ENCODE measurements at places on chromosomes 1 and 21. TPM values are rescaled to one million over a fixed set of nuclear protein-coding genes. Genes with fewer than 3 reads are reported as not detected.

Gene OVAAL
- 1.8 TPM for total RNA-seq

Gene ITLN1
- 2.0 TPM for total RNA-seq

Gene LRRC53
- total RNA-seq: not detected

Gene S100A8
- 12.8 TPM for total RNA-seq

Gene CLDN8
- not detected for total RNA-seq

- DNase-seq: no peak
Measured at GRCh38 chr1:34532113-34532512, 222.7 kb upstream of the GJB5 start.

GRCh38 chr1:152109998-152110294 lies 5.3 kb downstream of the TCHH start:
- no peak for DNase-seq

DNA sequence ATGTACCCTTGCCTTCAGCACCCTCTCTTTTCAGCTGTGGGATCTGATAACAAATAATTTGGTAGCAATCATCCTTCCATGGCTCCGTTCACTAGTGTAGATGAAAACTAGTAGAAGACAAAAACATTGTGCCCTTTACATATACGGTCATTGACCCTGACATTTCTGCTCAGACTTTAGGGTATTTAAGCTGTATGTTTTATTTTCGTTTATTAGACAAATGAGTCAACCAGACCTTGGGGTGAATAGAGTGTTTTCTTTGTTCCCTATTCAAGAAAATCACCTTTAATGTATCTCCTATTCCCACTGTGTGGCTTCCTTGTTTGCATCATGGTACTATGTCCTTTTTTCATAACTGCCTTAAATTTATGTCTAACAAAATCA lies 187.3 kb downstream of the VAV3 start:
- DNase-seq: no peak

- peak; percentile 40 for DNase-seq
Measured at GRCh38 chr1:10941891-10942541, 70.4 kb upstream of the TARDBP start.

DNA sequence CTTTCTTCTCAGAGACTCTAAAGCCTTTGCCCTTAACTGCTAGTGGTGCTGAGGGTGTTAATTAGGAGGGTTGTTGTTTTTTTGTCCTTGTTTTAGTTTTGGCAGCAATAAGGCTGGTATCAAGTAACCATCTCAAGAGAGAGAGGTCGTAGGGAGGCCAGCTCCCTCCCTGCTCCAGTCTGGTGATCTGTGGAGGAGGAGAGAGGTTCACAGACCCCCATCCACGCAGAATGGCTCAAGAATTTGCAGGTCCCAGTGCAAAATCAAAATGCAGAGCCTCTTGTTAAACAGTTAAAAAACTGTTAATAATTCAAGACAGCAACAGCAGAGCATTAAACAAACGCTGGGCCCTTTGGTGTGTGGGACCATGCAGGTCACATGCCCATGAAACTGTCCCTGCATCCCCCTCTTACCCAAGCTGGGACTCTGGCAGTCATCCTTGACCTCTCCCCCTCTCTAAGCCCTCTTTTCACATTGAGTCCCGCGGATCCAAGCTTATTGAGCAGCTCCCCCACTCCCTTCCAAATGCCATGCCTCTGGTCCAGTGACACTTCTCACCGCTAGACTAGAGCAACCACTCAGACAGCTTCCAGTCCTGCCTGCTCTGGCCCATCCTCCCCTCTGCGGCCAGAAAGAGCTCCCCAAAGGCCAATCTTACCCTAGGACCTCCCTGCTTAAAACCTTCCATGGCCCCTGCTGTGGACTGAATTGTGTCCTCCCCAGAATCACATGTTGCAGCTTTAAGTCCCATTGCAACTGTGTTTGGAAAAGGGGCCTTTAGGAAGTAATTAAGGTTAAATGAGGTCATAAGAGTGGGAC lies 47.7 kb upstream of the RPL11 start:
- DNase-seq: no peak

DNA sequence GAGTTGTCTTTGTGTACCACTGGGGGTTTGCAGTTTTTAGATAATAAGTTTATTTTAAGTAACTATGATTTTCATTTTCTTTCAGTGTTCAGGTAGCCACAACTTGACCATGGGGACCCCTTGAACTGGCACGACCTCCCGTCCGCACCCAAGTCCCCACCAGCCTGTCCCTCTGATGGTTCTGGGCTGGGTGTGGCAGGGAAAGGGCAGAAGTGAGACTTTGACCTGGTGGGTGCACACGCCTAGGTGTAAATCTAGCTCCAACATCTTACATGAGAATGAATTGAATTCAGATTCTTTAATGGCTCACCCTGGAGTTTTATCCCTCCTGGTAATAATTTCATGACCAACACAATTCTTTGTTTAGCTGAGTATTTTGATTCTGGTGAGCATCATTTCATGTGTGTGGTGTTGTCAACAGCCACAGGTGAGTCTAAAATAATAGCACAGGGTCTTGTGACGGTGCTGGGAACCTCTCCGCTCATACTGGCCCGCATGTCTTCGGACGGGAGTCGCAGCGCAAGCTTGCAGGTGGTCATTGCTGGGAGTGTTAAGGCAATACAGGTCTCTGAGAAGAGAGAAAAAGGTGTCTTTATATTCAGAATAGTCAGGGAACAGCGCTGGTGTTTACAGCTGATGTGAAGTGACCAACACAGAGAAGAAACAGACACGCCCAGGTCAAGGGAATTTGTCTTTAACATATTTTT lies 50.8 kb upstream of the POFUT2 start:
- no peak for DNase-seq

DNA sequence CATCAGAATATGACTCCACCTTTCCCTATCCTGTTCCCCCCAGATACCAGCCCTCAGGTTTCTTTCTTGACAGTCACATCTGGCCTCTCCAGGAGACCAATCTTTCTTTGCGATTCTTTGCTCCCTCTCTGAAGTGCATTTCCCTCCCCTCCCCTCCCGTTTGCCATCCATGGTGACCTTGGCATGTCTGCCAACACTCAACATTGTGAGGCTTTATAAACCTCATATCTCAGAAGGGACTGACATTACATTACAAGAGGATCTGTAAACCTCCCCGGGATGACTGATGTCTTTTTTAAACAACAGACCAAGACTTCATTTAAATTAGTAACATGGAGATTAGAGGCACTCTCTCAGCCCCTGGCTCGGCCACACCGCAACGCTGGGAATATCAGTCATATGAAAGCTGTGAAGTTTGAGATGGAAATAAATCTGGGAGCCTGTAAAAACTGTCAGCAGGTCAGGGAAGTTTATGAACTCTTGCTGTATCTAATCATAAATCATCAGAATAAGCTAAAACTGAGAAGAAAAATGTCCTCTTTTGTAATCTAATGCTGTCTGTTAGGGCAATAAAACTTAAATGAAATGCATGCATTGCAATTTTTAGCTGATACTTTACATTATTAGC lies 401.7 kb upstream of the PROX1 start:
- DNase-seq: no peak

- no peak for DNase-seq
Measured at GRCh38 chr1:119469741-119470140, 37.3 kb upstream of the HSD3B1 start.

GRCh38 chr1:70874063-70874462 lies 173.6 kb downstream of the PTGER3 start:
- DNase-seq: no peak

DNA sequence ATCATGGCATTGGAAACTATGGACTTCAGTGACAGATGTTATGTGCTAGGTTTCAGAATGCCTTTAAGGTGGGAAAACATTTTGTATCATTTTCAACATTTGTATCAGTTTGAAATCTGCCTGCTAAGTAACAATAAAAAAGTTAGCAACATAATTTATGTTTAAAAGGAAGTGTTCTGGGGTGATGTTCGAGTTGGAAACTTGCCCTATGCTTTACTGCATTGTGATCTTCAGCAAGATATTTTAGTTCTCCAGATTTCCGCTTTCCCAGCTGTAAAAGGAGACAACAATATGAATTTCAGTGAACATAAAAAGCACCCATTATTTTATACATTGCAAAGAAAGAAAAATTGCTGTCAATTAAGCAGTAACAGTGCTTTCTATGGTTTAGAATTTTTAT lies 187.4 kb downstream of the DISC1 start:
- DNase-seq: no peak

DNA sequence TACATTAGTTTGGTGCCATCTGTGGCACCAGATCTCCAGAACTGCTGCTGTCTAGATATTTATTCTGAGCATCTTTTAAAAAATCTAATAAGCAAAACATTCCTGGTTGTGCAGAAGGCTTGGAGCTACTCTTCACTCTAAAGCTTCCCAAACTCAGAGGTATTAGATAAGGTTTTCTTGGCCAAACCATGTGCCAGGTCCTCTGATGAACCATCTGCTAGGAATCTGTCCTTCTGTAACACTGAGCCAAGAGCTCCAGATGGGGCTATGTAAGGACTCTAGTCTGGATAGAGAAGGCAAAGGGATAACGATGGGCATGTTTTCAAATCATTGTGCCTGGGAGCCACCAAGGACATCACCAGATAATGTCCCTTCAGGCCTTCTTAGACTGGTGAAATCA lies 410.6 kb downstream of the NTNG1 start:
- no peak for DNase-seq

DNA sequence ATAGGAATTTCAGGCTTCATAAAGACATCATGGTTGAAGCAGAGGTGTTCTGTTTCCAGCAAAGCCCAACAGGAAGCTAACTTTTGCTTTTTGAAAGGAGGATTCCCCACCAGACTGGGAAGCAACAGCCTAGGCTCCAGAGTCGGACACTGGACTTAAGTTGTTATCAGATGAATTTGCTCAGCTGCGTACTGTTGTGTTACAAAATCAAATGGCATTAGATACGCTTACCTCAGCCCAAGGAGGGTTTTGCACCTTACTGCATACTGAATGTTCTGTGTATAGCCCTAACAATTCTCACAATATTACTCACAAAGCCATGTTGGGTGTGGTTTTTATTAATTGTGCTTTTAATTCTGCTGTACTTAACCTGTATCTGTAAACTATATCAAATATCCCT lies 547 bp upstream of the CHIA start:
- no peak for DNase-seq

GRCh38 chr1:102550729-102551384 lies 554.1 kb upstream of the OLFM3 start:
- DNase-seq: no peak

- no peak for DNase-seq
Measured at GRCh38 chr1:2255047-2255419, 26.9 kb downstream of the SKI start.

DNA sequence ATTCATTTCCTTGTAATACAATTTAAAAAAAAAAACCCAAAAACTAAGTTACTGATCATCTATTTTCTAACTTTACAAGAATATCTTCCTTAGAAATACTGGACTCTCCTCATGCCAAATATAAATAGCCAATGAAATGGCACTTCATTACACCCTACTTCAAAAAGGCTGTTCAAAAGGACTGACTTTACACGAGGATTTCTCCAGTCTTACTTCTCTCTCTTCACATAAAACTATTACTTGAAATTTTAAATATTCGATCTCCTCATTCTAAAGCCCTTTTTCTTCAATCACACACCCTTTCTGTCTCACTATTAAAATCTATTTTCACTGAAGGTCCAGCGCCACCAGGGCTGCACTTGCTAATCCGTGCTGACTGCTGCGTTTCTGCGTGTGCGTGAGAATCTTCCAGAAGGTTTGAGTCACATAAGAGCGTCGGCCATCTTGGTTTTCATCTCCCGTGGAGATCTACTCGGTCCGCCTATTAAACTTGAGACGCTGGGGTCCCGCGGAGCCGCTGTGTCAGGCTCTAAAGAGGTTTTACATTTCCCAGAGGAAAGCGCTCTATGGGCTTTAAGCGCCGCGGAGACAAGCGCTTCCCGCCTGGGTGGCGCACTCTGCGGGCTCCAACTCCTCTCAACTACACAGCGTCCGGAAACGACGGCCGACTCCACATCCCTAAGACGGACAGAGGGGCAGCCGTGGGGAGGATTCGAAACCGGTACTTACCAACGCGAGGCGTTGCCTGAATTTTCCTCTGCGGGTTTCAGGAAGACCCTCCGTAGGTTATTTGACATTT lies 631 bp downstream of the LRIF1 start:
- DNase-seq: peak; percentile 48

DNA sequence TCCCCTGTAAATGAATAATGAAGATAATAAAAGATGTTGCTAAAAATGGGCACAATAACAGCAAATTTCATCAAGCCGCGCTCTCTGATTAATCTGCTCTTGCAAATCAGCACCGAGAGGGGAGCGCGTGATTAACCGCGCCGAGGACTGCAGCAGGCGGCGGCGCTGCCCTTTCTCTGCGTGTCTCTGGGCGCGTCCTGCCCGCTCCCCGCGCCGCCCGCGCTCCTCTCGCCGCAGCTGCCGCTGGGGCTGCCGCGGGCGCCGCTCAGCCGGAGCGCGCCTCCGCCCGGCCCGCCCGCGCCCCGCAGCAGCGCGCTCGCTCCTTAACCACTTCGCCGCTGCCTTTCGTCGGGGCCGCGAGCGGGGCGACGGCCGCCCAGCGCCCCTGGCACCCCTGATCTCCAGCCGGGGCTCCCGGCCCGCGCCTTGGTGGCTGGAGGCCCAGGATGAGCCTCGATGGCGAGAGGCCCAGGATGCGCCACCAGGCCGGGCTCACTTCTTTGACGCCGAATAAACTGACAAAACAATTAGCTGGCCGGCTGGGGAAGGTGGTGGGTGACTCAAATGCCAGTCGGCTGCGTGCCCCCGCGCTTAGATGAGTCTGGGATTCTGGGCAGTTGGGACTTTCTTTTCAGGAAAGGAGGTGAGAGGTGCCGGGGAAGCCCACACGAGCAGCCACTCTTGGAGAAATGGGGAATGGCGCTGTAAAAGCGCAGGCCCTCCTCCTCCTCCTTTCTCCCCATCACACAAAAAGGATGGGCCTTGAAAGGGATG lies 221.4 kb upstream of the PKN2 start:
- peak; percentile 34 for DNase-seq

DNA sequence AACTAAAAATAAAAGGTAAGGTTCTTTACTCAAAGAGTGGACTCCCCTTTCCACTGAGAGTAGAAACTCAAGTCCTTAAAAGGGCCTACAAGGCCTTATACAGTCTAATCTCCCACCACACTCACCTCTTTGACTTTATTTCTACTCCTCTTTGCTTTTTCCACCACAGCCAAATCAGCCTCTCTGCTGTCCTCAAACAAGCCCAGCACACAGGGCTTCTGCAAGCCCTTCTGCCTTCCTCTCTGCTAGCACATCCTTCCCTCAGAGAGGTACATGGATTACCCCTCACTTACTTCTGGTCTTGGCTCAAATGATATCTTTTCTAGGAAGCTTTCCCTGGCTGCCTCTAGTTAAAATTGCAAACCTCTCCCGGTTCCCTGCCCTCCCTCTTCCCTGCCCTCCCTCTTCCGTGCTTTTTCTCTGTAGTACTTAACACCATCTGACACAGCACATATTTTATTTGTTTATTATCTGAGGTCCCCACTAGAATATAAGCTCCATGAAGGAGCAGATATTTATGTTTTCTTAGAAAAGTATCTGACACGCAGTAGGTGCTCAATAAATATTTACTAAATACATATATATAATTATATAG lies 1.7 kb downstream of the LYST start:
- no peak for DNase-seq

- no peak for DNase-seq
Measured at GRCh38 chr21:45055861-45056260, 18.5 kb upstream of the ADARB1 start.

GRCh38 chr1:16296643-16297042 lies 55.6 kb downstream of the FBXO42 start:
- no peak for DNase-seq
